ENCODE measurements at places on chromosomes 6 and 20.

- DNase-seq: no peak
Measured at GRCh38 chr6:42355416-42355815, 96.3 kb downstream of the TRERF1 start.

DNA sequence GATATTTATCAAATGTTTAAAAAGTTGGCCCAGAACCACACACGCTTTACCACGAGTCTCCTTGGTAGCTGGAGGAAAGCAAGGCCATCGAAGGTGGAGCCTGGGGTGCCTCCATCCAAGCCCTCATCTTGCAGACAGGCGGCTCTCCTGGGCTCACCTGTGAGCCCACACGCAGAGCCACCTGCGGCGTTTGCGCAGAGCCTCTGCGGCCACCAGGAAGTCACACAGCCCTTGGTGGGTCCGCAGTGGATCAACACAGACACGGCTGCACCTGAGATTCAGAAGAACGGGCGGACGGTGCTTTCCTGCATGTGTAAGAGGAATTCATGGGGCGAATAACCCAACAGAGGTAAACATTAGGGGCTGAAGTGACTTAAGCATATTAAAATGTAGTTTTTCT is 24.5 kb upstream of the SMOC2 start:
- no peak for DNase-seq

DNA sequence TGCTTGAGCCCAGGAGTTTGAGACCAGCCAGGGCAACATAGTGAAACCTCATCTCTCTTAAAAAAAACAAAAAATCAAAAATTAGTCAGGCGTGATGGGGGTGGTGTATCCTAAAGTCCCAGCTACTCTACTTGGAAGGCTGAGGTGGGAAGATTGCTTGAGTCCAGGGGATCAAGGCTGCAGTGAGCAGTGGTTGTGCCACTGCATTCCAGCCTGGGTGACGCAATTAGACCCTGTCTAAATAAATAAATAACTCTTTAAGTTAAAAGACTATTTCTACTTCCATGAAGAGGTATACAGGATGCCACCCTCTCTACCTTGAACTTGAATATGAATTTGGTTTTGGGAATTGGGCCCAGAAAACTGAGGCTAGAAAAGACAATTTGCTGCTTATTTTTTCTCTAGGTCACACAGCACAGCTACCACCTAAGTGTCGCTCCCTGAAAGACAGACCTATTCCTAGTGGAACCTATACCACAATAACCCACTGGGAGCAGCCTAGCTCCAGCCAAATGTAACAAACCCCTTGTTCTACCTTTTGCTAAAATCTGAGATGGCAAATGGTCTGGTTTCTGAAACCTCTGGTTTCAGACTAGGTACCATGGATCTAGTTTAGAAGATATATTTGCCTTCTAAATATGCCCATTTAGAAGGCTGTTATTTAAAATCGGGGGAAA is 35.2 kb downstream of the HMGCLL1 start:
- no peak for DNase-seq

- DNase-seq: no peak
Measured at GRCh38 chr20:8844179-8844578, 224.7 kb upstream of the PLCB4 start.

GRCh38 chr20:1173698-1174097 is 11.1 kb downstream of the TMEM74B start:
- DNase-seq: no peak

GRCh38 chr6:24149296-24149695 is 23.3 kb downstream of the NRSN1 start:
- DNase-seq: no peak

DNA sequence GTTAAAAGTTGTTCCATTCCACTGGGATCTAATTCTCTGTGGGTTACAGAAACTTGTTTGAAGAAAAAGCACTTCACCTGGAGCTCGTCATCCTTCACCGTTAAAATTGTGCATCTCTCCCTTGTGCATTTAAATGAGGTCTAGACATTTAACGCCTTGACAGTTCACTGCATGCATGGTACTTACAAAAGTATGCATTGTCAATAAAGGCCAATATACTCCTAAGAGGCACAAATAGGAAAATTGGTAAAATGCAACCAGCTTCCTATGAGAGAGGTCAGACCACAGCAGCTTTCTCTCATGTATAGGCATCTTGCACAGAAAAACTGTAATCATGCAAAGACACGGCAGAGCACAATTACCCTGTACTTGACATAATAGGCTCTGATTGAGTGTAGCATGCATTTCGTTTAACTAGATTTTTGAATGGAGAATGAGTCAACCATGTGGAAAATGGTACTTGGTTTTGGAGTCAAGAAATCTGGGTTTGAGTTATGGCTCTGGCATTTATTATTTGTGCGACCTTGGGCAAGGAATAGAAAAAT is 378.5 kb downstream of the RFPL4B start:
- DNase-seq: no peak

DNA sequence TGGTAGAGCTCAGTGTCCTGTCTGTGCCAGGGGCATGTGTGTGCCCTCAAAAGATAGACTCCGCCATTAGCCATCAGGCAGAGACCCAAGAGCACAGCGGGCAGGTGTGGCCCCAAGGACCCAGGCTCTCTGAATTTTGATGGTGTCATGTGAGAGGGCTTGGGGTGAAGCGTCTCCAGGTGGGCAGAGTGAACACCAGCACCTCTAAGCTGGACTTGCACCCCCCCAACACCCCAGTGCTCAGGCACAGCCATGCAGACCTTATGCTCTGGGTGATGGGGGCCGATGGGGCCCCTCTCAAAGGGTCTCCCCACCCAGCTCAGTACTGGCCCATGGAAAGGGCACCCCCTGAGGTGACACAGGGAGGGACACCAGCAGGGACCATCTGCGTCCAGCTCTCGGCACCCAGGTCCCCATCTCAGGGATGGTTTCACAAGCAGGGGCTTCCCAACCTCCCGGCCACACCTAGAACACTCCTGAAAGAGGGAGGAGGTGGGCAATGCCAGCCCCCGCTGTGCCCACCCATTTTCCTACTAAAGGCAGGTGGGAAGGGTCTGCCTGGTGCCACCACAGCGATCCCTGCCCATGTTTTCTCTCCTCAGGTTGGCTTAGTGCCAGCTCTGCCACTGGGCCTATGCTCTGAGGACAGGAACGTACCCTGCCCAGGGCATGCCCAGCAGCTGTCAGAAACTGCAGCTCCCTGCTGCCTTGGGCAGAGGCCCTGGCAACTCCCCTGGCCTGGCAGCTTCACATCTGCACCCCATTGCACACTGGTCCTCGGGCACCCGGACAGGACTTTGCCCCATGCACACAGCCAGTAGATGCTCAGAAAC is 3.5 kb downstream of the CST7 start:
- DNase-seq: no peak

- DNase-seq: no peak
Measured at GRCh38 chr20:57008217-57008616, 258.2 kb downstream of the BMP7 start.

- peak; percentile 85 for DNase-seq
Measured at GRCh38 chr6:37691904-37692806, 5.5 kb downstream of the MDGA1 start.

DNA sequence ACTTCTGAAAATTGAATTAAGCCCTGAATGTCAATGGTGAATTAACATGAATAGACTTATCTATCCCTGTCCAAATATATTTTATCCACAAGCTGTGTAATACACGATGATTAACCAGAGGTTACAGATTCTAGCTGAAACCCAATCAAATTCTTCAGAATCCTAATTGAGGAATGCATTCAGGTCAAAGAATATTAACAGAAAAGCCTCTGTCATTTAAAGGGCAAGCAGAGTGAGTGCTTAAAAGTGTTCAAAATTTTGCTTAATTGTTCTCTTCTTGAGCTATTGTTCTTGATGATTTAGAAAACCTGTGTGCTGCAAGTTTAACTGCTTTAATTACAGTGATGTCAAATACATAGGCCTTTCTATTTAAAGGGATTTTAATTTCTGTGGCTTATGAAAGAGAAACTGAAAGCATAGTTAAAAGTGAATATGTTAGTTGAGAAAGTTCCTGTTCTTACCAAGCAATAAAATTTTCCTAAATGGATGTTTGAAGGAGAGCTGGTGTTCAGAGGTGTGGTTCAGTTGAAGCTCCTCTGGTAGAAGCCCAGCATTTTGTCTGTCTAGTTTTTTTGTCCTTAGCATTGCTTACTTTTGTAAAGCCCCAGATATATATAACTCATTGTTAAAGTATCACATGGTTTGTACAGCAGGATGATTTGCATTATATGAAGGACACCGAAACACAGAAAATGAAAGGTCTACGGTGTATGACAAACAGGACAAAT is 466.3 kb upstream of the PLCB4 start:
- peak; percentile 17 for DNase-seq

GRCh38 chr6:117603821-117604220 is 1.5 kb upstream of the GOPC start:
- no peak for DNase-seq

DNA sequence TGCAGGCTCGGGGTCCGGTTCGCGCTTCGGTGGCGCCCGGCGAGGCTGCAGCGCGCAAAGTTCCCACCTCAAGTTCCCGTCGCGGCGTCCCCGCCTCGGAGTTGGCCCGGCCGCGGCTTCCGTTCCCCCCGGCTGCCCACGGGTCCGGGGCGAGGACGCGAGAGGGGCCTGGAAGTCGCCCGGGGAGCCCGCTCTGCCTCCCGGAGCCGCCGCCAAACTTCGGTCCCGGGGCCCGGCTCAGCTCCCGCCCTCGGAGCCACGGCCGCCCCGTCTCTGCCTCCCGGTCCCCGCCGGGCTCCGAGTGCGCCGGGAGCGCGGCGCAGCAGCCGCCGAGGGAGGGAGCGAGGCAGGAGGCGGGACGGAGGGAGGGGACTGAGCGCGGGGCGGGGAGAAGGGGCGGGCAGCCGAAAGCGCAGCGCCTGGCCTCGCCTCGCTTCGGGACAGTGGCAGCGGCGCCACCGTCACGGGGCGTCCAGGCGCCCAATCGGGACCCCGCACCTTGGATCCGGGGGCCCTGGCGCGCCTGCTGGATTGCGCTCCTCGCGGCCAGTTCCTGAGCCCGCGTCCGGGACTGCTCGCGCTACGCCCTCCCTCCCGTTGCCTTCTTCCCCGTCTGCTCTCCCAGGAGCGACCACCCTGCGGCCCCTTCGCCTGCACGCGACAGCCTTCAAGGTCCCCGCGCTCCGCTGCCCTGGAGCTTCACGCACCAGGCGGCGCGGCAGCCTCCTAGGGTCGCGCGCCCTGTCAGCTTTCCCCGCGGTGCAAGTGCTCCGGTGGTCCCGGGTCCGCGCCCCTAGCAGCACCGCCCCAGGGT is at the start of gene KCNG1:
Gene KCNG1, minus strand, starts transcription at position 305 of the 814 bp plus-strand sequence. CDS start 12,769 bp downstream, outside the sequence.
- DNase-seq: peak; percentile 80

DNA sequence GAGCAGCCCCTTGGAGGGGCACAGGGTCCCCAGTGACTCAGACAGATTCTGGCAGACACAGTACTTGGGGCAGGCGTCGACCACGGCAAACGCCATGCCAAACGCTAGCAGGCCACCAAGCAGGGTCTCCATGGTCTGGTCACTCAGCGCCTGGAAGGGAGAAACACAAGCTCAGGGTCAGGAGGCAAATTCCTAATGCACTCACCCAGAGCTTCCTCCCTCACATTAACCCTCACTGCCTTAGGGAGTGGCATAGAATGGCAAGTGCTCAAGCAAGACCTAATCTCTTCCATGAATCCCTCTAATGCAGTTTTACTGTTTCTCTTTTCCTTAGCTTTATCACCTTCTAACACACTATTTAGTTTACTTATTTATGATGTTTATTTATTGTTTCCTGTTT is 154.2 kb downstream of the LRFN2 start:
- DNase-seq: no peak

DNA sequence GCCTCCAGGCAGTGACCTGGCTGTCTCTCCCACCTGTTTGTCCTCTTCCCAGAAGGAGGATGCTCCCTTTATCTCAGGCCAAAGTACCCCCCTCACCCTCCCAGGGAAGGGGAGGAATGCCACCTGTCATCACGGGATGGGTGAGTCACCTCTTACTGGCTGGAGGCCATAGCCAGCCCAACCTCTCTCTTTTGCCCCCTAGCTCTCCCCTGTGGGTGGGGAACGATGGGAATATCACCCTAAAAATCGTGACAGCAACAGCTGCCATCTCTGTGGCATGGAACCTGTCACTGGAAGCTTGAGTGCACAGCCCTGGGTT is 137.5 kb upstream of the PTPN1 start:
- DNase-seq: no peak

- no peak for DNase-seq
Measured at GRCh38 chr6:56491606-56492328, 150.9 kb downstream of the DST start.

- DNase-seq: peak; percentile 37
Measured at GRCh38 chr6:38715016-38715689, at the start of gene DNAH8. Gene DNAH8, plus strand, starts transcription at chr6:38715311. Its CDS starts 7,499 bp downstream, at chr6:38722810.

DNA sequence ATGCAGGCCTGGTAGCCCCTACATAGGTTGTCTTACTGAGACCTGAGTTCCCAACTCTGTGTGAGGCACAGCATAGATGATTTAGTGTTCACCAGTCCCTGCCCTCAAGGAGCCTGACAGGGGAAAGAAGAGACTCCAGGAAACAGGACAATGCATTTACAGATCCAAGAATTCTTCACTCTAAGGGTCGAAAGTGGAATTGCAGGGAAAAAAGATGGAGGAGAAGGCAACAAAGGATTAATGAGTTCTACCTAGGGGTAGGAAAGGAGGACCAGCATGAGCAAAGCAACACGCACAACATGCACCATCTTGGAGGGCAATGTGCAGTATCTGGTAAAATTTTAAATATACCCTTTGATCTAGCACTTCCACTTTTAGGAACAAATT is 5.9 kb downstream of the SPAG4 start:
- no peak for DNase-seq

DNA sequence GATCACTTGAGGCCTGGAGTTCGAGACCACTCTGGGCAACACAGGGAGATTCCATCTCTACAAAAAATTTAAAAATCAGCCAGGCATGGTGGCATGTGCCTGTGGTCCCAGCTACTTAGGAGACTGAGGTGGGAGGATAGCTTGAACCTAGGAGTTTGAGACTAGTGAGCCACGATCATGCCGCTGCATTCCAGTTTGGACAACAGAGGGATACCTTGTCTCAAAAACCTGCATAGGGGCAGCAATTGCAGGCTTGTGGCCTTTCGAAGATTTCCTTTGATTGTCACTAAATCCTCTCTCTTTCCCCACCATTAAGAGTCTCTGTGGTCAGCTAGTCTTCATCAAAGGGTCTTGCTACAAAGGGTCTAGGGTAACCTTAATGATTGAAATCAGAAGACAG is 60.3 kb downstream of the UTRN start:
- no peak for DNase-seq

DNA sequence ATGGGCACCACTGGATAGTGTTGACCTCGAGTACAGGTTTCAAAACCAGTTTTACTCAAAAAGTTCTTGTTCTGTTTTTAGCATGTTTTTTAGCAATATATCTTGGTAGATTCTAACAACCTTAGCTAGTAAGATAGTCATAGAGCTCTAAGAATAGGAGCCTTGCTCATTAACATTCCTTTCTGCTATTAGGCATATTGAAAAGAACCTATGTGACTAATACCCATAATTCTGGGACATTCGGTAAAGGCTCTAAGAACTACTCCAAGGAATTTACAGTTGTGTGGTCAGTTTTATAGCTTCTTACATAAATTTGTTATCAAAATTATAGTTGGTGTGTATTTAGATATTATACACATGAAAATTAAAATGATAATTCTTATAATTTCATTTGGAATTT is 11.6 kb downstream of the SLC9A8 start:
- no peak for DNase-seq

GRCh38 chr6:45851034-45851400 is 164.6 kb downstream of the CLIC5 start:
- no peak for DNase-seq

Data from GM10248 (cell line).